ENCODE measurements at places on chromosomes 3 and 15.

- no peak for DNase-seq
These were observed 19.5 kb downstream of the BMF start for GRCh38 chr15:40088929-40089755.

DNA sequence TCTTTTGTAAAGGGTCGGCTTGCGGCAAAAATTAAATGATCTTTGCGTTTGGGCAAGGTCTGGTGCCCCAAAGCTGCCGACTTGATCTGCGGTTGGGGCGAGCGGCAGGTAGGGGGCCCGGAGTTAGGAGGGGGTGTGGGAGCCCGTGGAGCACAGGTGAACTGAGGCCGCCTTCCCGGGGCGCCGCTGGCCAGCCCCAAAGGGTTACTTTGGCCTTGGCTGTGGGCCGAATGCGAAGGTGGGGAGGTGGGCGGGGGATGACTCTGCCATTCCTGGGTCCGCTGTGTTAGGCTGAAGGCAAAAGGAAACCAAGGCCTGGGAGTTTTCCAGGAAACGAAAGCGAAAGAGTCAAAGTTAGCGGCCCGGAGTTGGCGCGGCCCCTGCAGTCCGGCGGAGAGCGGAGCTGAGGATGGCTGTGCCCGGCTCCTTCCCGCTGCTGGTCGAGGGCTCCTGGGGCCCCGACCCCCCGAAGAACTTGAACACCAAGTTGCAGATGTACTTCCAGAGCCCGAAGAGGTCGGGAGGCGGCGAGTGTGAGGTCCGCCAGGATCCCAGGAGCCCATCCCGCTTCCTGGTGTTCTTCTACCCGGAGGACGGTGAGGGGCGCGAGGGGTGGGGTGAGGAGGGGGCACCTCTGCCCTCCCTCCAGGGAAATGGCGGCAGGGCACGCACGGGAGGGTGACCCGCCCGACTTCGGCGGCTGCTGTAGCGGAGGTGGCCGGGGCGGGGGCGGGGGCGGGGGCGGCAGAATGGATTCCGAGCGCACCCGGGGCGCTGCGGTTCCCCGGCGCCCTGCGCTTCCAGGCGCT lies at the start of gene PARP14:
Gene PARP14, plus strand, starts transcription at position 365 of the 809 bp plus-strand sequence. Its CDS starts 45 bp downstream, at position 410.
- DNase-seq = peak; percentile 48

GRCh38 chr15:85689729-85690128 lies 105.0 kb downstream of the KLHL25 start:
- peak; percentile 84 for DNase-seq

- DNase-seq = no peak
These were observed 154.5 kb downstream of the TMCO5A start for GRCh38 chr15:38088971-38089370.

DNA sequence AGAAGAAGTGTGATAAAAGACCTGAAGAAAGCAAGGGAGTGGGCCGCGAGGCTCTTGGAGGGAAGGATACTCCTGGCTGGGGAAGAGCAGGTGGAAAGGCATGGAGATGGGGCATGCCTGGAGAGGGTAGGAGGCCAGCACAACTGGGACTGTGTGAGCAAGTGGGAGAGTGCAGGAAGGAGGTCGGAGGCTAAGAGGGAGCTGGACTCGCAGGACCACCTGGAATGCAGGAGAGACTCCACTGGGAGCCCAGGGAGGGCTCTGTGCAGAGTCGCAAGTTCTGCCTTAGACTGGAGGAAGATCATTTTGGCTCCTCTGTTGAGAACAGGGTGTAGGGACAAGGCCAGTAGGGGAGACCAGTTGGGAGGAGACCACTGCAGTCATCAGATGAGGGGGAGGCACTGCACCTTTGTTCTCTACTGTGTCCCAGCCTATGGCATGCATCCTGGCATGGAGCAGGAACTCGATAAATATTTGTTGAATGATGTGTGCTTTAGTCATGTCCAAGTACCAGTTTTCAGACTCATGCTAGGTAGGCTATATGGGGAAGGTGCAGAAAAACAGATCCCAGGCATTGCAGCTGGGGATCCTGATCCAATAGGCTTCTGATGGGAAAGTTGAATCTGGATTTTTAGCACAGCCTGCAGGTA lies 13.7 kb downstream of the FAM107A start:
- DNase-seq = no peak
